ENCODE measurements at places on chromosomes 13 and 19.

- DNase-seq: no peak
Observed at GRCh38 chr13:111211789-111212516, 96.8 kb downstream of the ARHGEF7 start.

- DNase-seq: peak; percentile 38
Observed at GRCh38 chr19:21604351-21604926, 99.0 kb downstream of the ZNF429 start.

- DNase-seq: no peak
Observed at GRCh38 chr13:71144883-71145282, 722.1 kb downstream of the DACH1 start.

DNA sequence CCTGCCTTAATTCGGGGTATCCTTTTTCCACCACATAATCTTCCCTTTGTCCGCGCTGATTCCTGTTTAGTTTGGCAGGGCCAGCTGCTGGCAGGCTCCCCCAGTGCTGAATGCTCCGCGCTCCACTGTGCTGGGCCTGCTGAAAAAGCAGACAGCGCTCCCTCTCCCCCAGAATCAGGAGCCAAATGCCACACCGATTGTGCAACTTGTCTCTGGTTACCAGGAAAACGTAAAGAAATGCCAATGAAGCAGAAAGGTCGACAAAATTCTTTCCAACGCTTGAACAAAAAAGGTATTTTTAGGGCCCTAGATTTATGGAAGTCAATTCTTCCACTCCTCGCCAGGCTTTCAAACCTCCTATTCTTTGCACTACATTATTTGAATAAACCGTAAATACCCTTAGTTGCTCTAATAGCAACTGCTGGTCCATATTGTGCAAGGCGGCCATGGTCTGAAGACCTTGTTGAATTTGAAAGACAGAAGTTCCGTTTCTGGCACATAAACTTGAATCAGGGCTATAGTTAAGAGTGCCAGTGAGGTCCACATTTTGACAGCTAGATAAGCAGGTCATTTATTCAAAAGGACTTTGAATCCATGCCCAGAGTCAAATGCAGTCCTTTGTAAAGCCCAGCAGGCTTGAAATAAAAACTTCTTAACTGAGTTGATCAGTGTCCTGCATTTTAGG, 206.7 kb upstream of the RFC3 start:
- peak; percentile 85 for DNase-seq

GRCh38 chr19:45323671-45324081, 1.0 kb upstream of the CKM start:
- DNase-seq: peak; percentile 65

DNA sequence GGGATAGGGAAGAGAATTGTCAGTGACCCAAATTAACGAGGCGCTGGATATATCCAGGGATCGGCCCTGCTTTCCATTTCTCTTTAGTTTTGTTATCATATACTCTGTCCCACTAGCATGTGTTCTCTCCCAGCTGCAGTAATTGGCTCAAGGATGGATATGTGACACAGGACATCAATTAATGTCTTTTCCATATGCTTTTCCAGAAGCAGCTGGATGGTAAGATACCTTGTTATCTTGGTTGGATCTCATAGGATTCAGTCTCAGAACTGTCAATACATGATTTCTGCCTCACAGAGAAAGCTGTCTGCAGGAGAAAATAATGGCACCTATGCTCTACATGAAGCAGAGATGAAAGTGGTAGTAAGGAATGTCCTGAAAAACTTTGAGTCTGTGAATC, 157.1 kb upstream of the SPRY2 start:
- DNase-seq: no peak

- DNase-seq: no peak
Observed at GRCh38 chr19:22600690-22601648, 33.2 kb upstream of the ZNF492 start.
